Esophagus muscularis mucosa (tissue), 4 donors: ENCODE measurements at places on chromosomes 13 and 19. TPM values are rescaled to one million over a fixed set of nuclear protein-coding genes. Genes with fewer than 3 reads are reported as not detected.

The USHBP1 gene
- 4.6 TPM for total RNA-seq

The ETV2 gene
- total RNA-seq: not detected

DNA sequence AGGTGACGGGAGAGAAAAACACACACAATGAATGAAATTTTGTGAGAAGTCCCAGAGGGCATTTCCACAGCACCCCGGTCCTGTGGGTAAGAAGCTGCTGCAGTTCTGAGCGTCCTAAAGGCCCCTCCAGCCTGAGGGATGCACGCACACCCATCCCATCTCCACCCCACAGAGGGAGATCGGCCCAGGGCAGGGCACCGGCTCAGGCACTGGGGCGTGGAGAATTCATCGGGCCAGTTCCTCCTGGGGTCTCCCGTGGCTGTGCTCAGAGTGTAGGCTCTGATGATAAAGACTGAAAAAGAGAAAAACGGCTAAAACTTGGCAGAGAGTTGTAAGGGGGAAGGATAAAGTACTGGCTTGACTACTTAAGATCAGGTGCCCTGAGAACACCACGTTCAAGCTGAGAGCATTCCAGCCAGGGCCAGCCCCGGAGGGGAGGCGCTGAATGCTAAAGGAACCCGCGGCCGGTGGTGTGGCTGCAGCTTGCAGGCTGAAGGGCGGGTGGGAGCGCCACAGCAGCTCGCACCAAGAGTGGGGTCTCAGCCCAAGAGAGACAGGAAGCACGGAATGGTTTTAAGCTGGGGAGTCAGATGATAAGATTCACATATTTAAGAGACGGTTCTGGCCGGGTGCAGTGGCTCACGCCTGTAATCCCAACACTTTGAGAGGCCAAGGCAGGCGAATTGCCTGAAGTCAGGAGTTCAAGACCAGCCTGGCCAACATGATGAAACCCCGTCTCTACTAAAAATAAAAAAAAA lies 121.9 kb upstream of the SPACA7 start:
- no peaks in the 10 kb centered on the region for H3K36me3 ChIP-seq
- H3K27me3 ChIP-seq: no peaks in the 10 kb centered on the region
- DNase-seq: peak; percentile 34
- no peak overlapping the region for H3K4me3 ChIP-seq
- no peaks in the 10 kb centered on the region for H3K4me1 ChIP-seq
- H3K27ac ChIP-seq: no peak overlapping the region

DNA sequence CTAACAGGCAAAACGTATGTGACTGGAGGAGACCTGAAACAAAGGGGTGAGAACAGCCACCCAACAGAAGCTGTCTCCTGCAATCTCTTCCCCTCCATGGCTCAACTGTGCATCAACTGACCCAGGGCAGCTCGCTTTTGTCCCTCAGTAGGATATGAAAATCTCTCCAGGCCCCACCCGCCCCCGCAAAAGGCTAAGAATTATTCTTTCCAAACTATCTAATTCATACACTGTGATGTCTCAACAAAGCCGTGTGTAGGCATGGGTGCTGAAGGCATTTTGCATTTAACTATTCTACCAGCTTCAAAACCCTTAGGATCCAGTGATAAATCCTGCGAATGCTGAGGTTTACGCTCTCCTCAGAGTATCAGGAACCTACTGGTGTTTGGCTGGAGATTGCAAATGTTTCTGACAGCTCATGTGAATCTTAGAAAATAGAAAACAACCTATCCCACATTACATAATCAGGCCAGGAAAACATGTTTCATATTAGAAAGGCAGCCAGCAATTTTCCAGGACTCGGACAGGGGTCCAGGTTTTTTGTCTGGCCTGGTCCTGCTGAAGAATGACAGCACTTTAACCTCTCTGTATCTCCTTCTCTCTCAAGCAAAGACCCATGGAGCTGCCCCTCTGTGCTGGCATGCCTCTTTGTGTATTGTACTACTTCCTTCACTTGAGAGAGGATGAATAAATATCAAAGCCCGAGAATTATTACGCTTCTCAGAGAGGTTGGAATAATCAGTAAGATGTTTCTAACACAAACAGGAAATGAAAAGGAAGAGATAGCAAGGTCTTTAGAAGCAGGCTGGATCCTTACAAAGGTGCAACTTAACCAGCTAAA lies 17.3 kb downstream of the DHRS12 start:
- peak overlapping the region; percentile 8 for H3K4me3 ChIP-seq
- no peak for DNase-seq
- peaks cover 21% of the 10 kb centered on the region for H3K4me1 ChIP-seq

GRCh38 chr13:30142486-30143211 lies 164.7 kb downstream of the KATNAL1 start:
- H3K4me1 ChIP-seq: peaks cover 26% of the 10 kb centered on the region
- no peak overlapping the region for H3K4me3 ChIP-seq
- no peaks in the 10 kb centered on the region for H3K27me3 ChIP-seq
- no peak for DNase-seq
- H3K27ac ChIP-seq: peak overlapping the region; percentile 79

- no peak overlapping the region for H3K4me3 ChIP-seq
- H3K36me3 ChIP-seq: peaks cover 7% of the 10 kb centered on the region
- H3K27me3 ChIP-seq: no peaks in the 10 kb centered on the region
- H3K4me1 ChIP-seq: no peaks in the 10 kb centered on the region
- no peak overlapping the region for H3K27ac ChIP-seq
Observed at GRCh38 chr13:29487466-29488454, 107.7 kb downstream of the SLC7A1 start.
